IPS DF 6.9 (cell line): ENCODE measurements at places on chromosomes 5 and 9.
A peak's percentile ranks its signal among the peaks of the same experiment; 100 is the strongest.

DNA sequence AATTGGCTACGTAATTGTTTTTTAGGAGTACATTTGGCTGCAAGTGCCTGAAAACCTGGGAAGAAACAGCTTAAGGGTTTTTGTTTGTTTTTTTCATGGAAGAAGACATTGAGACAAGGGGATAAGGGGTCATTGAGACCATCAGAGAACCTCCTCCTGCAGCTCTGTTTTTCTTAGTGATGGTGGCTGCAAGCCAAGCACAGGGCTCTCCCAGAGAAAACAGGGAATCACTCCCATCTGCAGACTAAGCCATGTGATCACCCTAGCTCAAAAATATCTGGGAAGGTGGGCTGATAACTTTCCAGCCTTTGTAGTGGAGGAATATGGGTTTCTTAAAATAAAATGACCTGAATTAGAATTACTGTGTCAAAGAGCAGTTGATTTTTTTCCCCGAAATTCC is 25.1 kb downstream of the PALM2AKAP2 start:
- no peaks in the 10 kb centered on the region for H3K4me1 ChIP-seq
- no peak overlapping the region for H3K4me3 ChIP-seq
- no peak for DNase-seq
- H3K36me3 ChIP-seq = no peaks in the 10 kb centered on the region

DNA sequence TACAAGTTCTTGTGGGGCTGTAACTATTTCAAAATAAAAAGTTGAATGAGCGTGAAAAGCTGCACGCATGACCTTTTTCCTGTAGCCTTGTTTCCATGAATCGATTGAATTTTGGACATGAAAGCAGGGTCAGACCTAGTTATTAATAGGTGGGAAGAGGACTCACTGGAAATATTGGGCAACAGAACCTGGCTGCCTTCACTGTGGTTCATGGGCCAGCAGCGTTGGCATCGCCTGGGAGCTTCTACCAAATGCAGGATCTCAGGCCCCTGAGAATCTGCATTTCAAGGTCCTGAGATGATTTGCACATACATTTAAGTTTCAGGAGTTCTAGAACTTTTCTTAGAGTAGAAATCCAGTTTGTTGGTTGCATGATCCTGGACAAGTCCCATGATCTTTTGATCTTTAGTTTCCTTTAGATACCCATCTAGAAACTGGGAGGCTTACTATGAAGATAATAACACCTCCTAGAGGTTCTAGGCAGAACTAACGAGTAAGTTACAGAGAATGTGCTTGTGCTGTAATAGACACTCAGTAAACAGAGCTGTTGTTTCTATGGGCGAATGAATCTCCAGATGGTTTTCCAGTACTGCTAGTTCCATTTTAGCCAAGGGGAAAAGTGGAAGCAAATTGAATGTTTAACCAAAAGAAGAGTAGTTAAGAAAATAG is 12.4 kb downstream of the ANKRD33B start:
- H3K36me3 ChIP-seq = no peaks in the 10 kb centered on the region
- no peak overlapping the region for H3K4me3 ChIP-seq
- H3K27ac ChIP-seq = no peak overlapping the region
- peaks cover 1% of the 10 kb centered on the region; the same call in 1 of the 2 replicates for H3K4me1 ChIP-seq
- H3K27me3 ChIP-seq = no peaks in the 10 kb centered on the region
- no peak for DNase-seq

GRCh38 chr9:127176631-127177030 is 54.2 kb upstream of the ANGPTL2 start:
- H3K4me1 ChIP-seq = no peaks in the 10 kb centered on the region
- H3K4me3 ChIP-seq = no peak overlapping the region
- H3K27me3 ChIP-seq = no peaks in the 10 kb centered on the region
- no peak overlapping the region for H3K27ac ChIP-seq
- H3K36me3 ChIP-seq = no peaks in the 10 kb centered on the region

- no peaks in the 10 kb centered on the region for H3K4me1 ChIP-seq
- no peaks in the 10 kb centered on the region for H3K36me3 ChIP-seq
- no peak overlapping the region for H3K4me3 ChIP-seq
- H3K27me3 ChIP-seq = no peaks in the 10 kb centered on the region
- no peak overlapping the region for H3K27ac ChIP-seq
- no peak for DNase-seq
These were observed 286.3 kb downstream of the NNT start for GRCh38 chr5:43889233-43889632.

DNA sequence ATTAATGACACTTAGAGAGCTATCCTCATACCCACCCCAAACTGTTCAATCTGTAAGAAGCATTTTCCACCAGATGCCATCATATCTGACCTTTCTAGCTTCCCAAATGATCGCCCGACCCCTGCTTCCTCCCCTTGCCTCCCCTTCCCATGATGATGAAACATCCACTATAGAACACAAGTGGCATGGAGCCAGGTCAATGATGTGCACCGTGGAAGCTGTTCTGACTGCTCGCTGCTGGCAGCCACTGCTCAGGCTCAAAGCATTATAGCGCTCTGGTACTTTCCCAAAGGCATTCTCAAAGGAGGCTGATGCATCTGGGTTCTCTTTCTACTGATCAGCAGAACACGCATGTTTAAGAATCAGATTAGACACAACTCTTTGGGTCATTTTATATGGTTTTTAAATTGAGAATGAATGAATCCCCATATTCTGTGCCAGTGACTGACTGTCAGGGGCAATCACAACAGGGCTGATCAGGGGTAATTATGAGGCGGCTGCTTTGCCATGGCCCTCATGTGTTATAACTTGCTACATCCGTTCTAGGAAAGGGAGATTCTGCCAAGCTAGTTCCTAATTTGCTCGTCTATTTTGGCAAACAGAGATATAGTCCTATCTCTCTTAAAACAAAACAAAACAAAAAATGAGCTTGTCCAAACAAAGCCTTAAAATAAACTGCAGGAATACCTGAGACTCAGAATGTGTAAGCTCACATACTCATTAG is 343.7 kb downstream of the ENC1 start:
- H3K27me3 ChIP-seq = no peaks in the 10 kb centered on the region
- no peak overlapping the region for H3K27ac ChIP-seq
- H3K36me3 ChIP-seq = no peaks in the 10 kb centered on the region
- no peaks in the 10 kb centered on the region for H3K4me1 ChIP-seq
- no peak overlapping the region for H3K4me3 ChIP-seq
- no peak for DNase-seq

GRCh38 chr5:79842991-79843390 is 148.1 kb downstream of the MTX3 start:
- H3K27me3 ChIP-seq = no peaks in the 10 kb centered on the region
- no peak for DNase-seq
- no peaks in the 10 kb centered on the region for H3K4me1 ChIP-seq
- H3K36me3 ChIP-seq = no peaks in the 10 kb centered on the region

DNA sequence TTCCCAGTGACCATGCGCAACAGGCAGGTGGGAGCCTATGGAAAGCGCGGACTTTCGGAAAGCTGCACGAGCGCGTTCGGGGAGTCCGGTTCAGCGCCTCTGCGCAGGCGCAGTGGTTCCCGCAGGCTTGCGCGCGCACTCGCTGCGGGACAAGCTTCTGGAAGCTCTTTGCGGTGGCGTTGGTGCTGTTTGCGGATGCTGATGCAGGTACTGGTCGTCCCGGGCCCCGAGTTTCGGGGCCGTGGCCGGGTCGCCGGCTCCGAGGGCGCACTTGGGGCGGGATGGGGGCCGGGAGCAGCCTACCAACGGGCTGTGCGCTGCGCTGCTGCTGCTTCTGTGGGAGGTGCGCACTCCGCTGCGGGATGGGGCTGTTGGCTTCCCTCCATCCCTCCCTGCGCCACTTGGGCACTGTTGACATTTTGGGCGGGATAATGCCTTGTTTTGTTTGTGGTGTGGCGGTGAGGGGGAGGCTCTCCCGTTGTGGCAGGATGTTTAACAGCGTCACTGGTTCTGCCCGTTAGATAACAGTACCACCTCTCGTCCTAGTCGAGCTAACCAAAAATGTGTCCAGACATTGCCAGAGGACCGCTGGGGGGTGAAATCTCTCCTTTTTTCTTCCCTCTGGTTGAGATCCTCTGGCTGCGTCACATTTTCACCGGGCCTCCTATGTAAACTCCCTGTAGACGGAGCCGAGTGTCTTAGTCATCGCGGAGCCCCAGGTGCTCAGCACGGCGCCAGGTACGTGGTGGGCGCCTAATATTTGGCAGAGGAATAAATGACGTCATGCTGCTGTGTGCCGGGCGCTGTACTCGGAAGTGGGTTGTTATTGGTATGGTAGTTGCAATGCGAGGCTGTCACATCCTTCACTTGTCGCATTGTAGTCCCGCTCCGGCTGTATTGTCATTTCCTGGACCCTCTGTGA is at the start of gene ZNF483:
TSS of gene ZNF483 (plus strand) at position 124 of the 922 bp plus-strand sequence. CDS start 2,217 bp downstream, outside the sequence.
- H3K4me3 ChIP-seq = peak within 1 kb of the TSS; percentile 68
- no peaks in the 10 kb centered on the region for H3K36me3 ChIP-seq
- peak; percentile 90 for DNase-seq
- no peaks in the 10 kb centered on the region for H3K27me3 ChIP-seq

GRCh38 chr9:21668516-21668915 is 133.9 kb upstream of the MTAP start:
- H3K27me3 ChIP-seq = no peaks in the 10 kb centered on the region
- no peaks in the 10 kb centered on the region for H3K4me1 ChIP-seq
- no peak overlapping the region for H3K27ac ChIP-seq

GRCh38 chr5:17213938-17214337 is 3.5 kb upstream of the BASP1 start:
- DNase-seq = no peak
- H3K27ac ChIP-seq = no peak overlapping the region
- H3K27me3 ChIP-seq = no peaks in the 10 kb centered on the region

DNA sequence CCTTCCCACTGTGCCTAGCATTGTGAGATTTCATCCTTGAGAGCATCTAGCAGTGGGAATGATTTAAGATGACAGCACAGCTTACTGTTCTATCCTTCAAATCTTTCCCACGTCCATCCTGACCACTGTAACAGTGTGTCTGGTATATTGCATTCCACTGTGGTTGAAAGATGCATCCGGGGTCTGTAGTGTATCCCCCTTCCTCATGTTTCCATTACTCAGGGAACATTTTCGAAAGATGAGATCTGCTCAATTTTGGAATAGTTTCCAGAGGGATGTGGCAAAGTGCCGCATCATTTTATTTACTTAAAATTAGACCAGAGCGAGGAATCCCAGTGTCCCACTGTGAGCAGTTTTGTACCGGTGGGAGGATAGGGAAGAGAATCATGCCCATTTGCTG is 407.1 kb upstream of the PAPPA start:
- H3K27me3 ChIP-seq = no peaks in the 10 kb centered on the region
- H3K27ac ChIP-seq = no peak overlapping the region
- H3K4me3 ChIP-seq = no peak overlapping the region
- no peaks in the 10 kb centered on the region for H3K4me1 ChIP-seq
- DNase-seq = no peak
- H3K36me3 ChIP-seq = no peaks in the 10 kb centered on the region

- H3K27ac ChIP-seq = no peak overlapping the region
- H3K4me1 ChIP-seq = no peaks in the 10 kb centered on the region
- no peak for DNase-seq
- no peaks in the 10 kb centered on the region for H3K36me3 ChIP-seq
These were observed 657.9 kb downstream of the TLR4 start for GRCh38 chr9:118362123-118362522.

DNA sequence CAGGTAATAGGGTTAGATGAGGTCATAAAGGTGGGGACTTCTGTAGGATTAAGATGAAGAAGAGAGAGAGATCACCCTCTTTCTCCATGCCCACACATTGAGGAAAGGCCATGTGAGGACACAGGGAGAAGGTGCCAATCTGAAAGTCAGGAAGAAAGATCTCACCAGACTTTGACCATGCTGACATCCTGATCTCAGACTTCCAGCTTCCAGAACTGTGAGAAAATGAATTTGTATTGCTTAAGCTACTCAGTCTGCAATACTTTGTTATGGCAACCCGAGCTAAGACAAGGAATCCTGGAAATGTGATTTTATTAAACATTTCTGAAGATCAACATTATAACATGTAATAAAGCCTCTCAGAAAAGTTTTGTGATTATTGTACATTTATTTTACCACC is 3.5 kb upstream of the CSNK1G3 start:
- no peaks in the 10 kb centered on the region for H3K27me3 ChIP-seq
- no peak overlapping the region for H3K27ac ChIP-seq
- no peaks in the 10 kb centered on the region; the same call in 1 of the 2 replicates for H3K4me1 ChIP-seq
- no peak overlapping the region for H3K4me3 ChIP-seq
- no peak for DNase-seq
- H3K36me3 ChIP-seq = no peaks in the 10 kb centered on the region

- no peaks in the 10 kb centered on the region for H3K27me3 ChIP-seq
- H3K4me3 ChIP-seq = no peak overlapping the region
- H3K36me3 ChIP-seq = no peaks in the 10 kb centered on the region
- DNase-seq = no peak
These were observed 140.8 kb downstream of the RXRA start for GRCh38 chr9:134466869-134467616.

DNA sequence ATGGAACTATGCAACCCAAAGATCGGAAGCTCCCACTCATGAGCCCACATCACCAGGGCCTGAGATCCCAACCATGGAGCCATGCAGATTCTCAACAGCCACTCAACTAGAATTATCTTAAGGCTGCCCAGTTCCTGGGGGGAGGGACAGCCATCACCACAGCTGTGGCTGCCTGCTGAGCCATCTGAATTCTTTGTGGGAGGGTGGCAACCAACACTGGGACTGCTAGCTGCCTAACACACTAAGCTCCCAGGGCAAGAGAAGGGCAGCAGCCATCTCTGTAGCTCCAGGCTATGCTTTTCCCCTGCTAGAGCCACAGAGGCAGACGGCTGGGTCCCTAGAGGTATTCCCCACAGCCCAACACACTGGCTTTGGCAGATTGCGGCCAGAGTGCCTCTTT is 251.3 kb upstream of the GRAMD2B start:
- DNase-seq = no peak
- H3K27me3 ChIP-seq = no peaks in the 10 kb centered on the region
- H3K36me3 ChIP-seq = no peaks in the 10 kb centered on the region; the same call in 1 of the 2 replicates

DNA sequence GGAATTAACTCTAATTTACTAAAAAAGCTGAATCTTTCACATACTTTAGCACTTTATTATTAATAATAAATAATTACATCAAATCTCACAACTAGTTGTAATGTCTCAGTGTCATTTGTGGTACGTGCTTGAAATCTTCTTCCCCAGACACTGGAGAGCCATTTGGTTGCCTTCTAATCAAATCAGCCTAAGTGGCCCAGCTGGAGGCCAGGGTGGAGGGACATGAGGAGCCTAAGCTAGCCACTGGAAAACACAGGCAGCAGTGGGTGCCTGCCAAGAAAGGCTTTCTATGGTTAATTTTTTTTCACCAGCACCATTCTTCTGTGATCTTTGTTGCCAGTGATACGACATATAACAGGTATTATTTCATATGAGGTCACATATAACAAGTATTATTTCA is 117.0 kb downstream of the ERCC6L2 start:
- H3K4me1 ChIP-seq = 0 out of 2 replicates have a peak, but pooled peaks cover 1% of the 10 kb centered on the region
- H3K36me3 ChIP-seq = no peaks in the 10 kb centered on the region
- H3K4me3 ChIP-seq = no peak overlapping the region
- H3K27me3 ChIP-seq = no peaks in the 10 kb centered on the region
- DNase-seq = no peak
